NCI-H460 (cell line): ENCODE measurements at places on chromosomes 16 and 17.

DNA sequence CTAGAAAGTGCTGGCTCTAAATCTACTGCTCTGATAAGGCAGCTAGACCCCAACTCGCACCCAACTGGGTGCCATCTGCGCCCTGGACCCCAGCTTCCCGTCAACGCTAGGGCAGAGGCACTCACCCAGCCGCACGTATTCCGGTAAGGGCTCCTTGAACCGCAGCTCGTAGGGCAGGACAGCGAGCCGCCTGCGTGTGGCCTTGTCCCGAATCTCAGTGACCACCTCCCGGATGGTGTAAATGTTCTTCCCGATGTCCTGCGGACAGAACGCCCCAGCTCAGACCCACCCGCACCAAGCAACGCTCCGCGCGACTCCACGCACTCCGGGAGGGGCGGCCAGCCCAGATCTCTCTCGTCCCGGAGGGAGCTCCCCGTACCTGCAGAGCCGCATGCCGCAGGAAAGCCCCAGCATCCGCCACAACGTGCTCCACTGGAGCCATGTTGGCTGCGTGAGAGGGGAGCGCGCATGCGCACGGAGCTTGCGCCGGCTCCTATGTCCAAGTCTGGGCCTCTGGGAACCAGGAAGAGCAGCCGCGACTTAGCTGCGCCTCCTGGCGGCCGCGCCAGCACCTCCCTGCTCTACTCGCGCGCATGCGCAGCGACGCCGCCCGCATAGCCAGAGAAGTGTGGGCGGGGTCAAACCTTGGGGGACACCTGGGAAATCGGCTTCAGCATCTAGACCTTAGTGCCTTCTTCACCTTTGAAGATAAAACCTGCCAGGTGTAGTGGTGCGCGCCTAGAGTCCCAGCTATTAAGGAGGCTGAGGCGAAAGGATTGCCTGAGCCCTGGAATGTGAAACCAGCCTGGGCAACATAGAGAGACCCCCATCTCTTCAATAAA is at the start of gene NOB1:
NOB1 (minus strand) TSS at position 458 of the 842 bp plus-strand sequence; CDS start at position 442, 16 bp downstream.
- peak; percentile 92 for DNase-seq

GRCh38 chr17:56595108-56595418 is 1.6 kb downstream of the NOG start:
- no peak for DNase-seq

DNA sequence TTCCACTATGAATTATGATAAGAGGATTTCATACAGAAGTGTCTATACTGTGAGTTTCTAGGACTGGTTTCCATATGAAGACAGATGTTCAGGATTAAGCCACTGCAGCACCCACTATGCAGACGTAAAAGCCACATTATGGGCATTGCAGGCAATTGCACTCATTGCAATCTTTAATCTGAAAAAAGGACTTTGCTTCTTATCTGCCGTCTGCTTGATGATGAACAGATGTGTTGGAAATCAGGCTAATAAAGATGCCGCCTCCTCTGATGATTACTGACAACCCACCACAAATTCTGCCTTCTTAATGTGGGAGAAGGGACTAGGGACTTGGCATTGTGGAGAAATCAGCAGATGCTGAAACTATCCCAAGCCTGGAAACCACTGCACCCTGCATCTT is 276.9 kb downstream of the IRF8 start:
- no peak for DNase-seq

DNA sequence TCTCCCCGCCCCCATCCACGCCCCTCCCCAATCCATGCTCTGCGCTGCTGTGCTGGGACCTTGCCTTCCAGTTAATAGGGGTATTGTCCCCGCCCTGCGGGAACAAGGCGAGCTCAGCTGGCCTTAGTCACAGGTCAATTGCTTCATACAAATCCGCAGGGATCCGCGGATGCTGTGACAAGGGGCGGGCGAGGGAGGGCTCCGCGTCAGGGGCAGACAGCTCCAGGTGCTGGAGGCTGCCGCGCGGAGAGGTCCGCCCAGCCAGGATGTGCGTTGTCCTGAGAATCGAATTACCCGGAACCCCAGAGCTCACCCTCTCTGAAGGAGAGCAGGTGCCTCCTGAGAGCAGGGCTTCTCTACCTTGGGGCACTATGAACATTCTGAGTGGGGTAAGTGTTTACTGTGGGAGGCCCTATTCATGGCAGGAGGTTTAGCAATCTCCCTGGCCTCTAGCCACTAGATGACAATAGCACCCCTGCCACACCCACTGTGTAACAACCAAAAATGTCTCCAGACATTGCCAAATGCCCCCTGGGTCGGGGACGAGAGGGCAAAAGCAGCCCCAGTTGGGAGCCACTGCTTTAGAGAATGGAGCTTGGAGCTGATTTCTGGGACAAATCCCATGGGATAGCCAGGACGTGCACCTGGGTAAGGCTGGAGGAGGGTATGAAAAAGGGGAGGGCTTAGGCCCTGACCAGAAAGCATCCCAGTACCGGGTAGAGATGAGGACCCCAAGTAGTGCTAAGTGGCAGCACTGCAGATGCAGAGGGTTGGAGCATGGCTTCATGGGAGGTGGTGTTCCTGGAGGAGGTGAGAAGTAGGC is 138.2 kb downstream of the CYLD start:
- no peak for DNase-seq

- peak; percentile 84 for DNase-seq
These were observed 775 bp downstream of the PPM1D start for GRCh38 chr17:60600490-60601446.

GRCh38 chr17:29124135-29124924 is 55.9 kb downstream of the MYO18A start:
- peak; percentile 75 for DNase-seq

GRCh38 chr17:37039269-37039668 is 90.5 kb downstream of the AATF start:
- DNase-seq, result no peak

- DNase-seq, result no peak
These were observed 2.8 kb upstream of the ZNRF1 start for GRCh38 chr16:74995986-74996385.

DNA sequence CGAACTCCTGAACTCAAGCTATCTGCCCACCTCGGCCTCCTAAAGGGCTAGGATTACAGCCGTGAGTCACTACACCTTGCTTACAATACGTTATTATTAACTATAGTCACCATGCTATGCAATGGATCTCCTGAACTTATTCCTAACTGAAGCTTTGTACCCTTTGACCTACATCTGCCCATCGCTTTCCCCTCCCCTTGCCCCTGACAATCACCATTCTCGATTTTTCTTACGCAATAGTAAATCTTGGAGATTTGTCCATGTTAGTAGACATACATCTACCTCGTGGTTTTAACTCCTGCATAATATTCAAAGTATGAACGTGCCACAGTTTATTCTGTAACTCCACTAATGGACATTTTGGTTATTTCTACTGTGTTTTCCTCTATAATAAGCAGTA is 120.6 kb downstream of the NPIPB5 start:
- no peak for DNase-seq

DNA sequence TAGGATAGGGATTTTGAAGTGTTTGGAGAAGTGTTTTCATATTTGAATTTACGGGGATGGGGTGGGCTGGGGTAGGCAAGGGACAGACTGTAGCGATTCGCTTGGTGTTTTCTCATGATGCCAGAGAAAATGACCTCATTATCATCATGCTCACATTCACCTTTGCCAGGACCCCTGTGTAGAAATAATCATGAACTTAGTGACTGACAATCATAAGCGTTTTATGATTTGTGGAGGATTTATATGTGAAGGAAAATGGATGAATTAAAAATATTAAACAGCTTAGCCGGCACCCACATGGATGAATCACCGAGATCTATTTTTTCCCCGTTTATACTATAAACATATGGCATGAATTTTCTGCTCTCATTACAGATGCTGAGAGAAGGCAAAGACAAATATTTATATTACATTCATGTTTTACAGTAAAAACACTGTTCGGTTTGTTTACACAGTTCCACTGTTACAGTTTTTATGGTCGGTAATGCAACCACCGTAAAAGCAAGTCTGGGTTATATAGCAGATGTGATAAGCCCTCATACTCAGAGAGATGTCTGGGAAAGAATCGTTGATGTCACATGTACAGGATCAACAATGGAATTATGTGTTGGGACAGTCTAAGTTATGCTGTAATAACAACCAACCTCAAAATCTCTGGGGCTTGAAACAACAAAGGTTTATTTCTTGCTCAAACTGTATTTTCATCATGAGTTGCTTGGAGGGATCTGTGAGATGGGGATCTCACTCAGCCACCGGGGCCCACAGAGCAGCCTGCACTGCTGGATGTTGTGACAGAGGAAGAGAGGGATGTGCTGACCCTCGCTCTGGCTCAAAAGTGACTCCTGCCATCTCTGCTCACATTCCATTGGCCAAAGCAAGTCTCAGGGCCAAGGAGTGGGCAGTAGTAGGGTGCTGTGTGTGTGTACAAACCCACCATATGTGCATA is 85.1 kb downstream of the WWOX start:
- DNase-seq, result no peak

DNA sequence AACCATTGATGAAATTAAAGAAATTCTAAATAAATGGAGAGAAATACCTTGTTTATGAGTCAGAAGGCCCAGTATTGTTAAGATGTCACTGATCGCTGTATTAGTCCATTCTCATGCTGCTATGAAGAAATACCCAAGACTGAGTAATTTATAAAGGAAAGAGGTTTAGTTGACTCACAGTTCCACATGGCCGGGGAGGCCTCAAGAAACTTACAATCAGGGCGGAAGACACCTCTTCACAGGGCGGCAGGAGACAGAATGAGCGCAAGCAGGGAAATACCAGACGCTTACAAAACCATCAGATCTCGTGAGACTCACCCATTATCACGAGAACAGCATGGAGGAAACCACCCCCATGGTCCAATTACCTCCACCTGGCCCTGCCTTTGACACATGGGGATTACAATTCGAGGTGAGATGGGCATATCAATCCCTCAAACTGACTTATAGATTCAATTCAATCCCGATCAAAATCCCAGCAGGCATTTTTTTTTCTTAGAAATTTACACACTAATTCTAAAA is 157.2 kb downstream of the ENGASE start:
- no peak for DNase-seq
